ENCODE measurements at places on chromosomes 2 and 18.
A peak's percentile ranks its signal among the peaks of the same experiment; 100 is the strongest.

DNA sequence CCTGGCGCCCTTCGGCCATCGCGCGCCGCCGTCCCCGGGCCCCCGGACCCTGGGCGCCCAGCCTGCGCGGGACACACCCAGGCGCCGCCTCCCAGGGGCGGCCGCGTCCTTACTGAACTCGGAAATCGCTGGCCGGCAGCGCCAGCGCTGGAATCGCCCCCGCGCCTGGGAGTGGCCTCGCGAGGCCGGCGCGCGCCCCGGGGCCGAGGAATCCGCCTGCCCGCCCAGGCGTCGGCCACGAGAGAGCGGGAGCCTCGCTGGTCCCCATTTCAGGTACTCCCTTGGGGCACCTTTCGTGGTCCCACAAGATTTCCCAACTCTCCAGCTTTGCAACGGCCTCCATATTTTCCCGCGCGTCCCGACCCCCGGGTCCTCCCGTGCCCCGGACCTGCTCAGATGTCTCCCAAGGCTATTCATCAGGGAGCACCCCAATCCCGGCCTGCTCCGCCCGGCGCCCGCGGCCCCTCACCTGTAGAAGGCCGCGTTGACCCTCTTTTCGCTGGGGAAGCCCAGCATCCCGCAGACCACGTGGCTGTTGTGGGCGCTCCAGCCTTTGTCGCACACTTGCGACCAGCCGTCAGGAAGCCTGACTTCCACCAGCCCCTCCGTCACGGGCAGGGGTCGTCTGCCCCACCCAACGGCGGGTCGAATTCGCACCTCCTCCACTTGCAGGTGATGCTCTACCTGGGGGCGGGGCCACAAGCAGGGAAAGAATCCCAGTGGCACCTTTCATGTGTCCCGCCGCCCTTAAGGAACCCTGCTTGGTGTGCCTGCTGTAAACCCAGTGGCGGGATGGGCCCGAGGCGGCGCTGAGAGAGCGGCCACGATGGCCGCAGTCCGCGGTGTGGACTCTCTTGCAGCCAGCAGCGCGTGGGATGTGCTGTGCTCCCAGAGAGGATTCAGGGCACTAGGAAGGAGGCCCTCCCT, 4.6 kb downstream of the LOXL3 start:
- peak; percentile 22 for DNase-seq

- no peak for DNase-seq
Measured at GRCh38 chr2:157685572-157685971, 56.9 kb upstream of the ACVR1C start.

GRCh38 chr2:217193431-217194340, 333.8 kb upstream of the TNP1 start:
- DNase-seq = no peak

DNA sequence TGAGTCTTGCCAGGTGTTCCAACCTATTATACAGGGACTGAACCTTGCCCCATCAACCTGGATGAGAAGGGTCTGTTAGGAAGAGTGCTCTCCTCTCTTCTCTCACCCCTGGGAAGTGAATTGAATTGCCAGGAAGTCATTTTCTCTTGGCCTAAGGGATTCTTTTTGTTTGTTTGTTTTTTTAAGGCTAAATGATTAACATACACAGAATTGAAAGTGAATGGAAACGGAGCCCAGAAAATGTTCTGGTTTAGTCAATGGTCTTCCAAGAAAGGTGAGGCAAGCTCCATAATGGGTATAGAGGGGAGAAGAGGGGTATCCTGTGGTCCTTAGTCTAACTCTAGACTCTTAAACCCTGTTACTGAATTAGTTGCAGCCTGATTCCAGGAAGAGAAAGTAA, 189.1 kb downstream of the FSHR start:
- DNase-seq = no peak

DNA sequence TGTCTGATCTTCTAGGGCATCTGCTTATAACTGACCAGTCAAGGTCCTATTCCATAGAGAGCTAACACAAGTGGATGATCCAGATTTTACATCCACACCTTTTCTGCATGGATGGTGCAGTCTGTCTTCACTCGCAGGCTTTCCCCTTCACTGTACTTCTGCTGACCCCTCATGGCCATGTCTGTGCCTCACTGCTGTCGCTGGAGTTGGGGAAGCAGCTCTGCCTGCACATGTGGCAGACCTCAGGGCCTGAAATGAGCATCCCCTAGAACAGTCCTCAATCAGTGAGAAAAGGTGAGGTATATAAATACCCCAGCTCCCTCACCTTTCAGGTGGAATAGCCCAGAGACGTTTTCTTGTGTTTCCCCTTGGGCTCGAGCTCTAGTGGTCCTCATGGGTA, 233.8 kb downstream of the ANKRD36B start:
- no peak for DNase-seq

DNA sequence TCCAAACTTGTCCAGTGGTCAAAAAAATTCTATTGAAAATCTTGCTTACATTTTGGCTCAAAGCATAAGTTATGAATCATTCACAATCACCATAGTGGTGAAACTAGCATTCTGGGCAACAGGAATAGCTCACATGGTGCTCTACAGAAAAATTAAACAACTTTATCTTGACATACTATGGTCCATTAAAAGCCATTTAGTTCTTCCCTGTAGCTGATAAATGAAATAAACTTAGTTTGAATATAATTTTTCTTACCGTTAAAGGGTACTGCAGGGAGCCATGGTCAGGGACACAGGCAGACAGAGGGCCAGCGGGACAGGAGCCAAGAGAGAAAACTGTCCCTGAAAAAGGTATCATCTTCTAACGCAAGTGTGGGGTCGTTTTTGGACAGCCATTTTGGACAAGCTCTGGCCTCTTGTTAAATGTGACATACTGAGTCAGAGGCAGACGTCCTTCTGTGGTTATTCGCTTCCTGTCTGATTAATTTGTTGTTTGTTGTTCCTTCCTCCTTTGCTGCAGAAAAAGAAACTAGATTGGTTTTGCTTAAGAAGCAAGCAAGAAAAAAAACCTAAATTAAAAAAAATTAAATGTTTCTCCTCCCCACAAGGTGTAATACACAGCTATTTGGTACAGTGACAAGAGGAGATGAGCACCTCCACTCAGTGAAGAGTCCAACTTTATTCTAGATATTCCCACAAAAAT, at the start of gene WIPF1:
Gene WIPF1, minus strand, starts transcription at position 460 of the 703 bp plus-strand sequence. CDS start 12,231 bp downstream, outside the sequence.
- no peak for DNase-seq

- DNase-seq = no peak
Measured at GRCh38 chr18:21450913-21451312, 149.6 kb downstream of the ESCO1 start.

DNA sequence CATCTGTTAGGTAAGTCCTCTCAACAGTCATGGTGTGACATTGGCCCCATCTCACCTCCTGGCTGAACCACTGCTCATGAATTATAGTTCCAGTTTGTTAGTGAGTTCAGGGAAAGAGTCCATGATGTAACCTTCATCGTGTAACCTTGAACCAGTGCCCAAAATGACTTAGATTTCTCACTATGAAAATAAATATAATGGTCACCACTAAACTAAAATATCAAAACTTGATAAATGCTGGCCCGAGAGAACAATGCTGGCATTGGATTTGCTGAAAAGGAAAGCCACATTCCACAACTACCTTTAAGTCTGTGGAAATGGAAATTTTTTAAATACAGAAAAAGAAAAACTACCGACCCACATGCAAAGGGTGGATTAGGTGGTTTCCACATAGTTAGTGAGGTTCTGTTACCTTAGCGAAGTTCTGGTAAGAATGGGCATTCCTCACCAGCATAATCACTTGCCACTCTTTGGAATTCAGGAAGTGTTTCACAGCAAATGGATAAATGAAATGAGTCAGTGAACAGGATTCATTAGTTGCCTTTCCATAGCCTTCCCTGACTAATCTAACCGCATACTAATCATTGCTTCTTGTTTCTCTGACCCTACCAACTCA, 133.9 kb upstream of the CTAGE1 start:
- no peak for DNase-seq

GRCh38 chr2:151280271-151280670, 9.2 kb downstream of the NMI start:
- no peak for DNase-seq

GRCh38 chr2:201350879-201351278, 6.3 kb downstream of the FLACC1 start:
- no peak for DNase-seq

DNA sequence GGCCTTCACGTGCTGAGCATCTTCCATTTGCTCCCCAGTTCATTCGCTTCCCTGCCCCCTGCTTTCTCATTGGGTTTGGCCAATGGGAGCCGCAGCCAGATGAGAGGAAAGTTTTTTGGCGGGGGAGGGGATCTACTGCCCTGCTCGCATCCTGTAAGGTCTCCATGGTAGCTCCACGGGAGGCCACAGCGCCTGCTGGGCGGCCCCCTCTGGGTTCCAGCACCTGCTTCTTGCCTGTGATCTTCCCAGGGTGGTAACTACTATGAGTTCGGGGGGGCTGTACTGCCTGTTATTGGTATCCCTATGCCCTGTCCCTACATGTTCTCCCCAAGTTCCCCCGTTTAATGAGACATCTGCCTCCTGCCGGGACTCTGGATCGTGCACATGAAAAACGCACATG, 57.2 kb downstream of the INPP5D start:
- DNase-seq = no peak

DNA sequence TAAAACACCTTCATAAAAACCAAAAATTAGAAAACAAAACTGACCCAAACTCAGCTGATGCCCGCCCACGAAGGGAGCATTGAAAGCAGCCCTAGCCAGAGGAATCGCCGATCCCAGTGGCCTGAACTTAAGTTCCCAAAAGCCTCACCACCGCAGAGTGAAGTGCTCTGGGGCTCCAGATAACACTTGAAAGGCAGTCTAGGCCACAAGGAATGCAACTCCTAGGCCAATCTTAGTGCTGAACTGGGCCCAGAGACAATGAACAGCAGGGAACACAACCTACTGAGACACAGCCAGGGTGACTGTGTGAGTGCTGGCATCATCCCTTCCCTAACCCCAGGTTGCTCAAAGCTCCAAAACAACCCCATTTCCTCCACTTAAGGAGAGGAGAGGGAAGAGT, 59.6 kb upstream of the CHN1 start:
- no peak for DNase-seq

GRCh38 chr18:77632758-77633157, 383.1 kb downstream of the GALR1 start:
- no peak for DNase-seq

- DNase-seq = no peak
Measured at GRCh38 chr18:72768681-72769229, 99.0 kb downstream of the NETO1 start.

GRCh38 chr2:25362434-25363145, 20.9 kb upstream of the DNMT3A start:
- DNase-seq = no peak

- no peak for DNase-seq
Measured at GRCh38 chr18:76388261-76388660, 106.8 kb downstream of the ZNF516 start.

GRCh38 chr2:161113693-161114575, 46.3 kb upstream of the TANK start:
- no peak for DNase-seq

DNA sequence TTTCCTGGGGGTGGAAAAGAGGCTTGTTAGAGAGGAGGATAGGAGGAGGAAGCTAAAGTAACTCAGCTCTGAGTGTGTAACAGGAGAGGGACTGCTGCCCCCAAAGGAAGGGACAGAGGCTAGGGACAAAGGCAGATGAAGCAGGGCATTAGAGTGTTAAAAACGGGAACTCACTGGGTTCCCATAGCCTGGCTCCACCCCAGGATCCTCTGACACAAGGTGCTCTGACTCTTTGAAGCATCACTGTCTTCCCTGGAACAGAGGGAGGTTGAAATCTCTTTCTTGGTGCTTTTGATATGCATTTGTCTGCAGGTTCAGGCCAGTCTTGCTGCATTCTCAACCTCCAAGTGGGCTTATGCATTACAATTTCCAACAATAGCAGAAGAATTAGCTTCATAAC, 22.9 kb downstream of the IL36A start:
- no peak for DNase-seq

DNA sequence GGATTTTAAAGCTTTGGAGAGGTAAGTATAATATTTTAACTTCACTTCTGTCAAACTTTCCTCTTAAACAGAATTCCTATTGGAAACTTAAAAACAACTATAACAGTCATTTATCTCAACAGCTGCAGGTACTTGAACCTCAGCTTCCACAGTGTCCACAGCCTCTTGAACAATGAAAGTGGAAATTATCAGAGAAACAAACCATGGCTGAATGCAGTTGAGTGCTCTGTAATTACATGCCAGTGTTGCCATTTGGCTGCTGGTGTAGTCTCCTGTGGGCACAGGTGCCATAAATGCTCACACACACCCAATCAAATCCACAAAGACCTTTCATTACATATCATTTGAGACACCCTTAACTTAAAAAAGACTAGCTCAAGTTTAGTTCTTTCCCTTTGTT, 125.1 kb downstream of the CPS1 start:
- no peak for DNase-seq

GRCh38 chr2:204447722-204448121, 97.6 kb upstream of the PARD3B start:
- no peak for DNase-seq

GRCh38 chr18:29156531-29156930, 979.6 kb upstream of the CDH2 start:
- no peak for DNase-seq

DNA sequence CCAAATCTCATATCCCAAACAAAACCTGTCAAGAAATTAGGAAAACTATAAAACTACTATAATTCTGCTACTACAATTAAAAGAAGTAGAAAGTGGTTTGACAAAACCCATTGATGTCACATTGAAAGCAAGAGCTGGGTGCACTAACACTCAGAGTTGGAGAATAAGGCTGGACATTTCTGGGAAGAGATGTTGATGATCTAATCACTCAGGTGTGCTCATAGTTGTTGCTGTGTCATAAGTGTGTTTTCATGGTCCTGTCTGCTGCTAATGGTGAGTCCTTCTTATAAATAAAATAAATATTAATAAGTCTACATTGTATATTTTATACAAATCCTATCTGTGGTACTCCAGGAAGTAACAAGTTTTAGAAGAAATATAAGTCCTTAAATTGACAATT, 168.2 kb upstream of the LRP1B start:
- DNase-seq = no peak

DNA sequence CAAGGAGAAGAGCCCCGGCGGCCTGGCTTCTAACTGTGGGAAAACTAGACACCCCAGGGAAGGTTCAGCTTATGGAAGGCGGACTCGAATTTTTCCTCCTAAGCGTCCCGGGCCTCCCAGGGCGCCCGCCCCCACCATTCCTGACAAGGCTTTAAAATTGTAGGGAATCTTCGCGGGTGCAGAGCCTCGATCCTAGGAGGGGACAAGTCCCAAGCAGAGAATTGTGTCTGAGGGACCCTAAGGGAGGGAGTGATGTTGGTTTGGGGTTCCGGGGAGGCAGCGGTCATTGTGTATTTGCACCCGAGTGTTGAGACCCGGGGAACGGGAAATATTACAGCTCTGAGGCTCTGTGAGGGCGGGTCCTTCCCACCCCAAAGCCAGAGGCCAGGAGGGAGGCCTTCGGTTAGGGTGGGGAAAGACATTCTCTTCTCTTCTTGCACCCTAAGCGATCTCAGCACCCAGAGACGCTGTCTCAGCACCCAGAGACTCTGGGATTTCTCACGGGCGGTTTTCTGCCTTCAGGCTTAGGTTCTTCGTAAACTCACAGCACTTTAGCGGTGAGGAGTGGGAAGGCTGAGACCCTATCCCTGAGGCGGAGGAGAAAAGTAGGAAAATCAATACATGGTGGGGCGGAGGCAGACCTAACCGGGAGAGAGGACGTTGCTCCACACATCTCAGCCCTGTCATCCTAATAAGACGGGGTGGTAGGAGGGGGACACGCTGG, 7.6 kb downstream of the OSR1 start:
- DNase-seq = no peak

- DNase-seq = peak; percentile 41
Measured at GRCh38 chr2:110678457-110679336, 834 bp upstream of the BUB1 start.
